Hematopoietic multipotent progenitor cell (in vitro differentiated cells): ENCODE measurements at places on chromosomes 6 and 20.

GRCh38 chr20:41029150-41029901 is 704 bp downstream of the TOP1 start:
- DNase-seq = no peak

DNA sequence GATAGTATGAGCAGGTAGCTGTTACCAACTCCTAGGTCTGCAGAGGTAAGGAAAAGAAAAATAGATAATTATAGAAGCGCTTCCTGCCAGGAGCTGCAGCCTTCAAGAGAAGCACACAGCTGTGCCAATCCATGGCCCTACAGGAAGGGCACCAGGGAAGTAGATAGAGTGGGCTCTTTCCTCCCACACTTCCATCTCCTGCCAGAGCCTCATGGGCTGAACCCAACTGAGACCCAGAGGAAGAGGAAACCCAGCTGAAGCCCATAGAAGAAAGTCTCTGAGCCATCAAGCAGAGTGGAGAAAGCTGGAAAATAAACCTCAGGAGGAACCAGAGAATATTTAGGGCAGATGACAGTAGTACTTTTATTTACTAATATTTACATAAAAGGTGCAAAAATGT is 146.7 kb upstream of the ATXN1 start:
- no peak for DNase-seq

GRCh38 chr6:145561095-145562072 is 173.9 kb downstream of the EPM2A start:
- DNase-seq = no peak

- DNase-seq = no peak
Measured at GRCh38 chr6:6978731-6979130, 129.0 kb upstream of the RREB1 start.

GRCh38 chr6:160714731-160715316 is 12.8 kb downstream of the PLG start:
- DNase-seq = no peak

GRCh38 chr20:10668677-10669368 is 5.0 kb downstream of the JAG1 start:
- DNase-seq = no peak

DNA sequence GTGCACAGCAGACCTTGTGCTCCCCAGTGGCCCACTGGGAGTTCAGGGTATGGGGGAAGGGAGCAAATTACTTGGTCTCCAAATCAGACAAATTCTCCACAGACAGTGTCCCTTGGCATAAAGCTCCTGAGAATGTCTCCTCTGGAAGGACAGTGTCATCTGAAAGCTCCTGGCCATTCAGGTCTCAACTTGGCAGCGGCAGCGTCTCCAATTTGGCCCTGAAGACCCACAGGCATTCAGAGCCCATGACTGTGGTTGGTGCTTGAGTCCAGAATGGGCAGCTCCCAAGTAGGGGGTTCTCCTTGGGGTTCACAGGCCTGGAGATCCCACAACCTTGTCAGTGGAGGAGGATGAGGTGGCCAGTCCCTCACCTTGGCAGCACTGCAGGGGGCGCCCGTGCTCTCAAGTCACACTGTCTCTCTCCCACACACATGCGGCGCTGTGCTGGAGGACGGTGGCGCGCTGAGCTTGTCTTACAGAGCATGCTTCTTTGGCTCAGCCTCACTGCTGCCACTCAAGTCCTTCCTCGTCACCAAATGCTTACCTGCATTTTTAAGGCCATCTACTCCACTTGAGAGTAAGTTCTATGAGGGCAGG is 20.7 kb downstream of the DYNLRB1 start:
- DNase-seq = peak; percentile 52

DNA sequence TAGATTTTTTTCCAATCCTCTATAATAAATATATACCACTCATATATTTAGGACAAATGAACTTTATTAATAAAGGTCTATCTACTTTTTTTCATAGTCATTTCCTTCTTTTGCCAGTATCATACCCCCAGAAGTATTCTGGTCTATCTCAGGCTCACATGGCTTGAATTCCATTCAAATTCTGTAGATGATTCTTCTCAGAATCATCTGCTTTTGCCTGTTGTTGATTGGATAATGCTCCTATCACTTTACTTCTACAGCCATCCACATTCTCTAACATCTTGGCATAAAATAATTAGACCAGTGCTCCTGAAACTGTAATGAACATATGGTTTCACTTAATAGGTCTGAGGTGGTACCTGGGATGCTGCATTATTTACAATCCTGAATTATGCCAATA is 121.2 kb downstream of the GFRAL start:
- no peak for DNase-seq

- peak; percentile 79 for DNase-seq
Measured at GRCh38 chr6:33029328-33030184, 20.2 kb upstream of the HLA-DOA start.

DNA sequence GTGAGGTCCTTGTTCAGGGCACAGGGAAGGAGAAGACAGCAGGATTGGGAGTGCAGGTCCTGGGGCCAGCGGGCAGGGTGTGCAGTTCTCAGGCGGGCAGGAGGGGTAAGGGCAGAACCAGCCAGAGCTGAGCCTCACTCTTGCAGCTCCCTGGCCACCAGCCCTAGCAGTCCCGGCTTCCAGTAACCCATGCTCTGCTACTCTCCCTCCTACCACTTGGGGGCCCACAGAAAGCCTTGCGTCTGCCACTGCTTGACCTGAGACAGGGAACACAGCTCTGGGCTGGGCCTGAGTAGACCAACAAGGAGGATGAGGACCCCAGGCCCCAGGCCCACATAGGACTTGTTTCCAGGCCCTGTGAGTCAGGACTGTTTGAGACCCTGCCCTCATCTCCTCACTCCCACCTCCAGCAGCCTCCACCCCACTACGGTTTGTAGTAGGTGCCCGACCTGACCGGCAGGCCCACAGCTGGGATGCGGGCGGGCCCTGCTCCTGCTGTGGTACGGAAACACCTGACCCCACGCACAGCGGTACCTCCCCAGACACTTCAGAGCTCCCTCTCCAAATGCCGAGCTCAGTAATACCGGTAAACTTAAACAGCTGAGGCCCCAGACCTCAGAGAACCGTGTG is 39.2 kb downstream of the KCNK5 start:
- no peak for DNase-seq

DNA sequence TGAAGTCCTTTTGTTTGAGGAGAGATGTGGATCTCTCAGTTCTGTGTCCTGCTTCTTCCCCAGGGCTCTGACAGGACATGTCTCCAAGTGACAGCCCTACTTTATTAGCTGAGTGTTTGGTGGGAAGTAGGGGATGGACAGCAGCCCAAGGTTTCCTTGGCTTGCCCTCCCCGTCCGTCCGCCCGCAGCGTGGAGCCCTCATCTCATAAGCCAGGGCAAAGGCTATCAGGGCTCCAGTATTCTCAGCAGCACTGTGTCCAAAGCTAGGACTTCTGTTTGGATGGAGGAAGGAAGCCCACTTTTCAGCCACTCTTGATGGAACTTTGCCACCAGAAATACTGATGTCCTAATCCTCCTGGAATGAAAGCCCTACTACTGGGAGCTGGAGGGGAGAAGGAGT is 13.6 kb downstream of the CDC5L start:
- no peak for DNase-seq

DNA sequence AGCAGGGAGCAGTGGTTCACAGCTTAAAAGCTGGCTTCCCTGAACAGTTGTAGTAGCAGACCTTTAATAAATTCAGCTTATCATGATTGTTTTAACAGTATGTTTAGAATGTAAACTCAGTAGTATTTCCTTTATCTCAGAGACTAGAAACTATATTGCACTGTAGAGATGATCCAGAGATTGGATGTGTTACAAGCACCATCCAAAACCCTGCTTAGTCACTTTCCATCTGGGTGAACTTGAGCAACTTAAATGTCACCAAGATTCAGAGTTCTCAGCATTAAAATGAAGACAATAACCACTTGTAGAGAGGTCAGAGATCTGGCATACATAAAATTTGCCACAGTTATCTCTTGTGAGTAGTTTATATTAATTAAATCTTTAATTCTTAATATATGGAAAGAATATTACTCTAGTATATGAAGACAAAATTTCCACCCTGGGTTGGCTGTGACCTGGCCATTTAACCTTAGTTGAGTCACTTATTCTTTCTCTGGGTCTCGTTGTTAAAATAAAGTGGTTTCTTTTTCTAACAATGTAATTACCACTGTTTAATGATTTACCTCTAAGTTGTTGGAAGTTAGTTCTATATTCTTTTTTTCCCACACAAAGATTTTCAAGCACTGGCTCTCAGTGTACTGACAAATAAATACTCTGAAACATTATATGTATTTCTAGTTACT is 239.2 kb upstream of the FKBP1C start:
- DNase-seq = no peak

- DNase-seq = no peak
Measured at GRCh38 chr6:14828201-14828611, 417.7 kb upstream of the JARID2 start.

DNA sequence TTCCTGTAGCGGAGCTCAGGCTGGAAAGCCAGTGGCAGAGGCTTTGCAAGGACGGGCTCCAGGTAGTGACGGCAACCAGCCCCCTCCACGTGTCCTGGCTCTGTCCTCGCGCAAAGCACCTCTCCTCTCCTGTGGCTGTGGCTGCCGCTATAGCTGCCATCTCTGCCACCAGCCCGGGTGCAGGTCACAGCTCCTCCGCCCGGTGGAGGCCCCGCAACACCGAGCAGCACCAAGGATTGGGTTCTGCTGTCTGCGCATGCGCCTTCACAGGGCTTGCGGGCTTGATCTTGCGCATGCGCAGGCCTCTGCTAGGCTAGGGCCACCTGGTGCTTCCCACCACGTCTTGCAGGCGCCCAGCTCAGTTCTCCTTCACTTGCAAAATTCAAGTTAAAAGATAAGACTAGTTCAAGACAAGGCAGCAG is 625.4 kb downstream of the QKI start:
- DNase-seq = peak; percentile 56

DNA sequence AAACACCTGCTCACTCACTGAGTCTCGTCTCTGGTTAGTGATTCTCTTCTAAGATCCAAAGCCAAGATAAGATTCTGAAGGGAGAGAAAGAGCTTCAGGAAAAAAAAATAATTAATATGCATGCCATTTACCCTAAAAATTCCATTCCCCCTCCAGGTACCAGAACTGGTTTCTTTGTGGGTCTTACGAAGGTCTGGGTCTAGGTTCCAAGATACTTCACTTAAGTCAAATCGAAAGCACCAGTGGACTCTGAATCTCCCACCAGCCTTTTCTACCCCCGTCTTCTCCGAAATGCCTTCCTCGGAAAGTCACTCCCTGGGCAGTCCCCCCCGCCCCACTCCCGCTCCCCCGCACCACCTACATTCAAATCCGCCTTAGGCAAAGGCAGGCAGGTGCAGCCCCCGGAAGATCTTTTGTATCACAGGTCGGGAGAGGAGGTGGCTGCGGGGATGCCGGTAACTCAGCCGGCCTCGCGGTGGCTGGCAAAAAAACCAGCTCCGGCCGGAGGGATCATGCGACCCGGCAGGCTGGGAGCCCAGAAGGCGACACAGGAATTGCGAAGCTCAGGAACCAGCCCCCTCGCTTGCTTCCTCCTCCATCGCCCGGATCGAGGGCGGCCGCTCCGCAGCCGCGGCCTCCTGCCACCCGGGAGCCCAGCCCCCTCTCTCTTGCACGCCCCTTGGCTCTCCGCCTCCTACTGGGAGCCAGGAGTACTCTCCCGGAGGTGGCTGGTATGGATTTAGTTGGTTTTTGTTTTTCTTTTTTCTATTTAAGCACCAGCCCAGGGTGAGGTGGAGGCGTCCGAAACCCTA is at the start of gene BCL2L1:
Gene BCL2L1, minus strand, starts transcription at position 612 of the 812 bp plus-strand sequence. CDS start 650 bp downstream, outside the sequence.
- DNase-seq = peak; percentile 21

- no peak for DNase-seq
Measured at GRCh38 chr20:45394221-45395113, 13.6 kb upstream of the DBNDD2 start.

DNA sequence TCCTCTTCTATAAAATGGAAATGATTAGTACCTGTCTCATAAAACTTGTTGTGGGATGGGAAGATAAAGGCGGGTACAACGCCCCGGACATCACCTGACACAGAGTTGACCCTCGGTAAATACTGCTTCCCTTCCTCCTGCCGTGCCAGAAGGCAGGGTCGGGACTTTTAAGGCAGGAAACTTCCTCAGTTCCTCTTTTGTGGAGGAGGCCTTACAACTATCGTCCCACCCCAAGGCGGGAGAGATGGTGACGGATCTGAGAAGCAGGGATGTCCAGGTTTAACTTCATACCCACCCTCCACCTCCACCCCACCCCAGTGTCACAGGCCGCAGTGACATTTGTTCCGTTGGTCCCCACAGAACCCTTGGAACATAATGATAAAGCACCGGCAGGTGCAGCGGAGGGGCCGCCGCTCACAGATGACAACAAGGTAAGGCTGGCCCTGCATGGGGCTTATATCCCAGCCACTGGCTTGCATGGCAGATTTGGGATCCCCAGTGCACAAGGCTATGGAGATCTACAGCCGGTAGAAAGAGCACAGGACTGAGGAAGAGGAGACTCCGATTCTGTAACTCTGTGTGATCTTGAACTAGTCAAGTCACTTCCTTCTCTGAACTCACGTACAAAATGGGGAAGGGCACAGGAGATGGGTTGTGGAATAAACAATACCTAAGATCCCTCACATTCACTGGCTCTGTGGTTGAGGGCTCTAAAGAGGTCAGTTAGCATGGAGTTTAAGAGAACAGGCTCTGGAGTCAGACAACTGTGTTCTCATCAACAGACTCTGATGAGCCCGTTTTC is 764 bp downstream of the DNTTIP1 start:
- DNase-seq = no peak

GRCh38 chr6:33694401-33694931 is 17.0 kb downstream of the UQCC2 start:
- peak; percentile 81 for DNase-seq

DNA sequence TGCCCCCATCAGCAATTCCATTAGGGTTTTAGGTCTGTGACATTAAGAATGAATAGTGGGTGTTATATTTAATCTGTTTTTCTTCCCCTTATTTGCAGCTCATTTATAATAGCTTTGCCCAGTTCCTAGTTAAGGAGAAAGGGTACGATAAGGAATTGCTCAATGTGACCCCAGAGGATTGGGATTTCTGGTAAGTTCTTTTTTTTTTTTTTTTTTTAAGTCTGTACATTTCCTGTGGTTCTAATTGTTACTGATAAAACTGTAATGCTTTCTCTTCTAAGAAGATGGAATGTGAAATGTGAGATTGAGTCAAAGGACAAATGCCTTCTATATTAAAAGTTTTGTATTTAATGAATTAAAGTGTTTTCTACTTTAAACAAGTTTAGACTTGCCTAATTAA is 5.5 kb downstream of the NT5DC1 start:
- no peak for DNase-seq

- DNase-seq = no peak
Measured at GRCh38 chr6:28920281-28920680, 3.5 kb downstream of the TRIM27 start.

DNA sequence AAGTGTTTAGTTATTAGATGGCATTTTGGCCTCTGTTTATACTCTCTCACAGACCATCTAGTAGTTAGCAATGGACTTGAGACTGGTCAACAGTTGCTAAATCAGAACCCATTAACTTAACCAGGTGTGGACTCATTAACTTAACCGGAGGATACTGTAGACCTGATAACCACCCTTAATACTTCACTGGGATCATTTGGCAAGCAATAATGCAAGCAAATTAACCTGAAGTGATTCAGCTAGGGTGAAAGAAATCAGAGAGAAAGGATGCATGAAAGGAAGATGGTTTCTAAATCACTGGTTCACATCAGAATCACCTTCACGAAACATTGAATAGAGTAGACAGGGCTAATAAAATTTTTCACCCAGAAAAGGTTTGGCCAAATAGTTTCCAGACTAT is 73.3 kb downstream of the TMEM244 start:
- no peak for DNase-seq
